ENCODE measurements at places on chromosomes 2 and 18. TPM values are rescaled to one million over a fixed set of nuclear protein-coding genes. Genes with fewer than 3 reads are reported as not detected.

GRCh38 chr18:36503477-36503876, 206.0 kb downstream of the FHOD3 start:
- DNase-seq, result no peak

GRCh38 chr2:228845162-228845925, 425.7 kb downstream of the PID1 start:
- no peak for DNase-seq

UGT1A5 gene
- total RNA-seq, result 7.2 TPM

GRCh38 chr2:64325852-64326577, 127.9 kb upstream of the LGALSL start:
- DNase-seq, result peak; percentile 56

GRCh38 chr18:47235096-47235495, 16.4 kb downstream of the SKOR2 start:
- DNase-seq, result no peak

GRCh38 chr2:97742381-97742847, 29.0 kb downstream of the ZAP70 start:
- peak; percentile 44 for DNase-seq

TRABD2A gene
- total RNA-seq, result 53.6 TPM

DNA sequence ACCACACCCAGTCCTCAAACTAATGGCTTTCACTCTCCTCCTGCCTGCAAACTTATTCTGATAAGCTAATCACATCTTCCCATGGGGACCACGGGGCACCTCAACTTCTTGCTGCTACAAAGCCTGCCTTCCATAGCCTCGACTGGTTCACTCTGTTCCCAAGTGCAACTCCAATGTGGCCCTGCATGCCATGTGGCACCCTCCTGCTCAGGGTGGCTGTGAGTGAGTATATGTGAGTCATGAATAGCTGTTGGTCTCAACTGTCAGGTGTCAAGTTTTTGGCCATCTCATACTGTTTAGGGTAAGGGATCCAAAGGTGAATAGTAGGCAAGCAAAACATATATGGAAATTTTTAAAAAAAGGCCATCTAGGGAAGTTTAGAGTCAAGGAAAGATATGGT, 276.1 kb upstream of the DCC start:
- no peak for DNase-seq

ST3GAL5 gene
- 10.8 TPM for total RNA-seq

GRCh38 chr18:50131591-50131990, 63.4 kb downstream of the MYO5B start:
- no peak for DNase-seq

PLCL1 gene
- 1.9 TPM for total RNA-seq

Measured in Peyer's patch (tissue), 4 donors.